ENCODE measurements at places on chromosomes 1 and 21. TPM values are rescaled to one million over a fixed set of nuclear protein-coding genes. Genes with fewer than 3 reads are reported as not detected.

DNA sequence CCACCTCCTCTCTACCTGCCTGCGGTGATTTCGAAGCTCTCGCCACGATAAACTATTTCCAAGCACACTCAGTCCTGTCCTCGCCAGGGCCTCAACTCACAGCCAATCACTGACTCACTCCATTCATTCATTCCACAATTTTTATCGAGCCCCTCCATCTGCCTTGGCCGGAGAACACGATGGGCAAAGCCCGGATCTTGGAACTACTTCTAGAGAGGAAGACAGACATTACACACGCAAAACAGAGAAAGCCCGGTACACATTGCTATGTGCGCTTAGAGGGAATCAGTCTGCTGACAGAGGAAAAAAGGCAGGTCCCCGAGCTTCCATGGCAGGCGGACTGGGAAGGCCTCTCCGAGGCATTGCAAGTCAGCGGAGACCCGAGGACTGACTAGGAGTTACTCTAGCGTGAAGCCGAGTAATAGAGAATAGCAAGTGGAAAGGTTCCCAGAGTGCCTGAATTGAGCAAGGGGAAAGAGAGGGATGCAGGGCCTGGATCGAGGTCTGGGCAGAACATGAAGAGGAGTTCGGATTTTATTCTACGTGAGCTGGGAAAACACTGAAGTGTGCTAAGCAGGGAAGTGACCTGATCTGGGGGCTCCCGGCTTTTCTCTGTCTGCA lies 54.2 kb upstream of the DNAJC6 start:
- DNase-seq = no peak

- DNase-seq = no peak
These were observed 34.1 kb upstream of the GPR153 start for GRCh38 chr1:6294890-6295556.

GRCh38 chr1:6591222-6591621 lies 11.4 kb downstream of the ZBTB48 start:
- no peak for DNase-seq

GRCh38 chr1:74468982-74469603 lies 43.3 kb downstream of the LRRC53 start:
- DNase-seq = no peak

- no peak for DNase-seq
These were observed 139.5 kb downstream of the TLR5 start for GRCh38 chr1:223003549-223003948.

PTPN22 gene
- total RNA-seq = 34.4 TPM

FTCD gene
- 1.4 TPM for total RNA-seq
